ENCODE measurements at places on chromosomes 11 and 22. TPM values are rescaled to one million over a fixed set of nuclear protein-coding genes. Genes with fewer than 3 reads are reported as not detected.

Gene ARHGAP8
- total RNA-seq: 0.97 TPM

Gene PRR33
- total RNA-seq: not detected

Gene LDHAL6A
- total RNA-seq: not detected

Gene LGR4
- 12.2 TPM for total RNA-seq

Gene SLC5A12
- 0.43 TPM for total RNA-seq

Gene NAALAD2
- 1.9 TPM for total RNA-seq
